ENCODE measurements at places on chromosomes 3 and 15.

DNA sequence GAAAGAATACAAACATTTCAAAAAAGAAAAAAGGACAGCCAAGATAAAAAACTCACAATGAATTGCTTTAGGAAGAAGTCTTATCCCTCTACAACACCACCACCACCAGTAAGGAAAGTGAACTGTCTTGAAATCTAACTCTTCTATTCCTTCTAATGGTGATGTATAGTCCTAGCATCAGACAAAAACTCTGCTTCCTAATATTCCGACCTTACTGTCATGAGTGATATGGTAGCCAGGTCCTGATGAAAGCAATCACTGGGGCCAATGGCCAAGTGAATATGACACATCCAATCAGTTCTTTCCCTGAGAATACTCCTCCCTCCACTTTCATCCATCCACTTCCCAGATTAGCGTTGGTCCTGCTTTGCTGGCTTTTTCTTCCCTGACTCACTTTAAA lies 14.8 kb downstream of the GK5 start:
- no peak for DNase-seq

DNA sequence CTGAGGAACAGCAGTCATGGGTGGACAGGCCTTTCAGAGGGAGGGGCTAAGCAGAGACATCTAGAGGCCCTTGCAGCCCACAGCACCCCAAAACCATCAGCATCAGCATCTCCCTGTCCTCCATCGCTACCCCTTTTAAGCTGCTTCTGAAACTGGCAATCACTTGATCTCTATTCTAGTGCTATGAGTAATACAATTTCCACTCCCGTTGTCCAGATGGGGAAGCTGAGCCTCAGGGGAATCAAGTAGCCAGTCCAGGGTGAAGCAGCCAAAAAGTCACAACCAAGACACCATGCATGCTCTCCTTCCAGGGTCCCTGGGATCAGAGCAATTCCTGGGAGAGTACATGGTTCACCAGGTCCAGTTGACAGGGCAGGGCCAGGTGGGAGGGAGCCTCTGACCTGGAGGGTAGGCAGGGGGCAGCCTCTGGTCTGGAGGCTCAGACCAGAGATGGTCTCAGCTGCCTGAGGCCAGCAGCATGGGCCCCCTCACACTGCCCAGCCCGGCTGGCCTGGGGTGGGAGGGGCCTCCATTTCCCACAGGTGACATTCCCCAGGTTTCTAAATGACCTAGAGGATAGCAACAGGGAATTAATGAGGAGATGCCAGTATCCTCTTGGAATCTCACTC lies 30.0 kb downstream of the KLHL25 start:
- no peak for DNase-seq

GRCh38 chr3:155736381-155736780 lies 8.5 kb downstream of the PLCH1 start:
- no peak for DNase-seq

DNA sequence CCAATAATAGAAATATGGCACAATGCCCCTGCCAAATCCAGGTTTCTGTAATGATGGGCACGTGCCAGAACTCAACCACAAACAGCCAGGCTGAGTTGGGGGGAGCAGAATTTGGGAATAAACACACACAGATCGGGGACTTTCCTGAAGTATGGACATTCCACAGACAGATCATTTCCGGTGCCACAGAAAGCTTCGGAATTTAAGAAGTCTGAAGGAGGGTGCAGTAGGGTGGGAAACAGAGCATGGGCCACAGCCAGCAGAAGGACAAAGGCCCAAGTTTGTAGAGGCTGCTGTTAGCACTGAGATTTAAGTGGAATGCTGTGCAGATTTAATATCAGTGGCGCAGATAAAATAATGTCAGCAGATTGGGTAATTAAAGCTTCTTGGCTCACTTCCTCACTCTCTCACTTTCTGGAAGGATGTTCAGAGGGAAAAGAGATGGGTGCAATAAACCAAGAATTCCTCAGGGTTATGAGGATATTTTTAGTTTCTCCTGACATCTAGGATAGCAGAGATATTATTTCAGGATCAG lies 67.4 kb downstream of the MYLK start:
- no peak for DNase-seq

DNA sequence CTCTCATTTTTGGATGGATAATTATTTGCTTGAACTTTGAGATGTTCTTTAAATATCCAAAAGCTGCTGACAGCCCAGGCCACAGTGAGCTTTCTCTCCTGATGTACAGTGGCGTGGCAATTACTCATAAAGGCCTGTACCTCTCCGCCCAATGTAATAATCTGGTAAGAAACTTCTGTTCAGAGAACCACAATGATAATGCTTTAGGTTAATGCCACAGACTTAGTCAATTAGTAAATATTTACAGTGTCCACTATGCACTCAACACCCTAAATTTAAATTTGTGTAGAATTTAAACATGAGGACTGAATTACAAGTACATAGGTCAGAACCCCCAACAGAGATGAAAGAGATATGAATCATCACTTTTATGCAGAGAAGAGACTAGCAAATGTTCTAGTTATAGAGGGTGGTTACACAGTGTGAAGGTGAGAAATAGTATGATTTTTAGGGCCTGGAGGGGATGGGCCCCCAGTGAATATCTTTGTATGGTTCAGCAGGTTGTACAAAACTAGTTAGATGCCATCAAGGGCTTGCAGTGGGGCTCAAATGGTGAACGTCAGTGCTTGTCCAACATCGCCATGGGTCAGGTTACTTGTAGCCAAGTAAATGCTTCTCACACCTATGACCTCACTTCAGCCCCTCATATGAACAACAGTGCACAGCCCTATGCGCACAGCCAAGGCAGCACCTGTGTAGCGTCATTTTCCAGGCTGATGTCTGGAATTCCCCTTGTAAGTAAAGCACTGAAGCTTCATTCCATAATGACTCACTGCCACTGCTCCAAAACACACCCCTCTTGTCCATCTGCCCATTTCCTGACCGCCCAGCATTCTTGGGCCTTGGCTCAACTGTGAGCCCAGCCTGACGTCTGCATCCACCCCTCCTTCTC lies 13.3 kb downstream of the ABHD2 start:
- DNase-seq: no peak

DNA sequence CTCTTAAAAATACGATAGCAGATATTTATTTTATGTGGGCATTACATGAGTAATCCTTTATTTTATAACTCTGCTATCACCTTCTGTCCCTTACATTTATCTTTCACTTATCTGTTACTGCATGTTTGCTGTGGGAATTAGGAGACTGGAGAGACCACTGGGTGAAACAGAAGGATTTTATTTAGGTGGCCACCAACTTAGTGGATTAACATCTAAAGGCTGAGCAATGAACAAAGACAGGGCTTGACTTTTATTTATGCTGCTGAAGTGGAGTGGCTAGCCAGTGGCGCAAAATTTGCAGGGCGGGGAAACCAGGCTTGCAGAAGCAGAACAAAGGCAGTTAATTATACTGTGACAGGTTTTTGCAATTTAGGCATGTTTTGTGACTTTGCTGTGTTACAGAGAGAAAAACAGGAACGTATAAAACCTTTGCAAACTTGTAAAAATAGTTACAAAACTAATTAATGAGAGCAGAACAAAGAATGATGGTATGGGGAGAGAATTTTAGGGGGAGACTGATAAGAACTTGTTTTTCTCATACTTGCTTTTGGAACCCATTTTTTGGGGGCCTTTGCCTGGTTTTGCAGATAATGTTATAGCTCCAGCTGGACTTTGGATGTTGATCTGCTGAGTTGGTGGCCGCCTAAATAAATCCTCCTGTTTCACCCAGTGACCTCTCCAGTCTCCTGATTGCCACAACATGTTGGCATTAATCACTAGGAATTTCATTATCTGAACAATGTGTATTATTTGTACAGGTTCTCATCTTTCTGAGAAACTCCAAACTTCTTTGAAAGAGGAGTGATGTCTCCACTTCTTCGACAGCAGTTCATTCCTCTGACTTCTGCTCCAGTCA lies 18.0 kb downstream of the KLHL24 start:
- DNase-seq: no peak

DNA sequence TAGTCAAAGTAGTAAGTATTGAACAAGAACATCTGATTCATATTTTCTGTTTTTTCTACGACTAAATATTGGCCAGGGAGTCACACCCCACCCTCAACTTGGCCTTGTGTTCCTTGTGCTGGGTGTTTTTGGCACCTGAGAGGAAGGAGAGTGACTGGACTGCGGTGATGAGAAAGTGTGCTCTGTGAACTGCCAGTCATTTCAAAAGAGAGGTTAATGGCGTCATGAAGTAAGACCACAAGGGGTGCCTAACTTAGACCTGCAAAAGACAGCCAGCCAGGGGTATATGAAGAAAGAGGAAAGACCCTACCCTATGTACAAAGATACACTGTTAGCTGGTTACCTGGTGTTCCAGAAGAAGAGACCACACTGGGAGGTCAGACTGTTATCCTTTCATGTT lies 58.4 kb upstream of the COL8A1 start:
- no peak for DNase-seq

DNA sequence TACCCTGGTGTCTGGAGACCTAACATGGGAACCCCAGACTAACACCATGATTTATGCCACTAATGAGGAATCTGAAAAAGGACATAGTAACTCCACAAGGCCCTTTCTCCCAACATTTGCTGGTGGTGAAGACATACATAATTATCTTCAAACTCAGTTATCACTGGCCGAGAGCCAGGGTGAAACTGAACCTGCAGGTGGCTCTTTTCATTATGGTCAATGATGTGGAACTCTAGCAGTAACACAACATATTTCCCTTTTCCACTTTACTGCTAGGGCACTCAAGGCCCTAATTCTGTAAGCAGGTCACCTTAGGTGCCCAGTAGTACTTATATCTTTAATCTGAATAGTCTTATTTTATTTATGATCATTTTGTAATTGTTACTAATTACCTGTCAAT lies 326.4 kb upstream of the SATB1 start:
- DNase-seq: no peak

- no peak for DNase-seq
Measured at GRCh38 chr15:55613727-55614126, 25.6 kb upstream of the PYGO1 start.

DNA sequence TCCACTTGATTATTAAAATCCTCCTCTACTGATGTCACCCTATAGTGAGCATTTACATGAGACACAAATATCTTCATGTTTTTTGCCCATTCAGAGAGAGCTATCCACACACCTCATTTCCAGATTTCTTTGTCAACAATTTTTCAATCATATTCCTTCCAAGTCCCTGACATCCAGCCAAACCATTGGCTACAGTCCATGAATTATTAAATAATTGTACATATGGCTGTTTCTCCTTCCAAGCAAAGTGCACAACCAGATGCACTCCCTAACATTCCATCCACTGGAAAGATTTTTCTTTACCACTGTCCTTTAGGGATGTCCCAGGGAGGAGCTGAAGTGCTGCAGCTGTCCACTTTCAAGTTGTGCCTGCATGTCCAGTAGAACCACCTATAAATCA lies 328.0 kb upstream of the MDFIC2 start:
- no peak for DNase-seq

GRCh38 chr3:29746163-29746760 lies 465.4 kb downstream of the RBMS3 start:
- no peak for DNase-seq

GRCh38 chr3:83454353-83454752 lies 1504.4 kb upstream of the CADM2 start:
- DNase-seq: no peak

DNA sequence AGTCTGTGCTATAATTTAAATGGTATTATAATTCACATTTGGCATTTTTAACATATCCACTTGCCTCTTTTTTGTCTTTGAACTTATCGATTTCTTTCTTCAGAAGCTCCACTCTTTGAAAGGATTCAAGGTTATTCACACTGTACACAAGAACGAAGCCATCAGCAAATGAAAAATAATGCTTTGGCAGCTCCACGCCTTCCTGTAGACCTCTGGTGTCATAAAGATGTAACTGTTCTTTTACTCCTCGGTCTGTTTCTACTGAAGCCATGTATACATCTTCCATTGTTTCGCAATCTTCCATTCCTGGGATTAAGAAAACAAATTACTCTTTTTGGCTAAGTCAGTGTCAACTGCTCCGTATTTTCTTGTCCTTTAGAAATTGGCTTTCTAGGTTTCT lies 16.0 kb downstream of the NKIRAS1 start:
- no peak for DNase-seq

GRCh38 chr3:151091685-151092345 lies 6.4 kb downstream of the MED12L start:
- DNase-seq: no peak

GRCh38 chr3:37922721-37923568 lies 61.3 kb downstream of the CTDSPL start:
- DNase-seq: no peak

DNA sequence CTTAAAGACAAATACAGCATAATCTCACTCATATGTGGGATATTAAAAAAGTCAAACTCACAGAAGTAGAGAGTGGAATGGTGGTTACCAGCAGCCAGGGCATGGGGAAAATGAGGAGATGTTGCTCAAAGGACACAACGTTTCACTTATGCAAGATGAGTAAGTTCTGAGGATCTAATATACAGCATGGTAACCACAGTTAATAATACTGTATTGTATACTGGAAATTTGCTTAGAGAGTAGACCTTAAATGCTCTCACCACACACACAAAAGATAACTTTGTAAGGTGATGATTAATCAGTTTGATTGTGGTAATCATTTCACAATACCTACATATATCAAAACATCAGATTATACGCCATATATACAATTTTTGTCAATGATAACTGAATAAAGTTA lies 60.0 kb downstream of the MYH15 start:
- DNase-seq: no peak

DNA sequence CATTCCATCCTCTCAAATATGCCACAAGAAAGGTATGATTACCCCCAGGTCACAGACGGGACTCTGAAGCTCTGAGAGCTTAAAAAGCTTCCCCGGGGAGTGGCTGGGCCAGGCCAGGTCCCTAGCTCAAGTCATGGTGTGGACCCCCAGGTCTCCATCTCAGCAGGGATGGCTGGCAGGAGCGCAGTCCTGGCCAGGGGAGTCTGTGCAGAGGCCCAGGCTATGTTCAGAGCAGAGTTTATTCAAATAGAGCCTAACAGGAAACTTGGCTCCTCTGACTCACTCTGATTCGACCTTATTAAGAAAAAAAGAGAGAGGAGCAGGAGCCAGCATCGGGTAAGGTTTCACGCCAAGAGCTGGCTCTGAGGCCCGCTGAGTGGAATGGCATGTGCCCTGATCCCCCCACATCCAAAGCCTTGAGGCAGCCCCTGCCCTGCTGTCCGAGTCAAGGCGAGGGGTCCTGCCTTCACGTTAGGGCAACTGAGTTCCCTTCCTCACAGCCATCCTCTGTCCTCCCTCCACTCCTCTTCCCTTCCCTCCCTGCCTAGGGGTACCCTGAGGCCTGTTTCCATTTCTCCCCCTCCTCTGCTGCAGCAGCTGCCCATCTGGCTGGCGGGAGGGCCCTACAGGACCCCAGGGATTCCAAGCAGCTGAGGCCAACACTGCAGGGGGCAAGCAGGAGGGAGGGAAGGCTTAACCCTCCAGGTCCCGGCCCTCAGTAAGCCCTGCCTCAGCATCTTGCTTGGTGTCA lies 1.9 kb upstream of the LOXL1 start:
- no peak for DNase-seq

- DNase-seq: no peak
Measured at GRCh38 chr15:92797168-92798052, 102.7 kb upstream of the CHD2 start.

DNA sequence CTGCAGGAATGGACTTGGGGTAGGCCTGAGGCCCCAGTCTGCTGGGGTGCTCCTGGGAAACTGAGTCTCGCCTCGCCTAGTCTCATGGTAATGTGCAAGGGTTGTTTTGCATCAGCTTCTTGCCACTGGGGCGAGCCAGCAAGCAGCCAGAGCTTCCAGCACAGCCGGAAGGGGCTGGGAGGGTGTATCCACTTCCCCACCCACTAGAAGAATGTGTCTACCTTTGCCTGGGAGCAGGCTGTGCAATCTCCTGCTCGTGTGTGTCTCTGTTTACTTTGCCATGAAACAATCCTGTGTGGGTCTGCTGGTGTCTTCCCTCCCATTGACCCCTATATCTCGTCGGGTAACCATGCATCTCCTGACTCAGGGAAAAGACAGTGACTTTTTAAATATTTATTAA lies 21.8 kb upstream of the ERICH6 start:
- no peak for DNase-seq

Measured in left renal pelvis (tissue), 4 donors.